ENCODE measurements at places on chromosomes 16 and 17.

GRCh38 chr17:48760411-48760810 lies 31.9 kb upstream of the HOXB13 start:
- no peak for DNase-seq

GRCh38 chr17:41967921-41968578 lies 1.5 kb downstream of the CNP start:
- no peak for DNase-seq

GRCh38 chr16:2275476-2276367 lies 7.8 kb upstream of the RNPS1 start:
- no peak for DNase-seq

DNA sequence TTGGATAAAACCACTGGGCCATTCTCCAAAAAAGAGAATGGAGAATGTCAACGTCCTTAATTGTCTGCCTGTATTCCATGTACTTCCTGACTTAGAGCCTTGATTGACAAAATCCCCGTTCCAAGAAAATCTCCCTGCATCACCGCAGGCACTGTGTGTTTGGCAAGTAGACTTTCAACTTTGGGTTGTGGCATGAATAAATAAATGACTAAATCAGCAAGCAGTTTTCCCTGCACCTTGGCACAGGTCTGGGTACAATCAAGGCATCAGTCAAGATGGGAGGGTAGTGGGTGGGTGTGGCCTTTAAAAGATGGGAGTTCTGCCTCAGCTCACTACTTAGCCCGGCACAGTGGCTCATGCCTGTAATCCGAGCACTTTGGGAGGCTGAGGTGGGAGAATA lies 248.5 kb upstream of the RPL38 start:
- DNase-seq: no peak

- DNase-seq: no peak
Measured at GRCh38 chr17:72461757-72462156, 340.9 kb downstream of the SOX9 start.

- no peak for DNase-seq
Measured at GRCh38 chr17:16036261-16036660, 36.6 kb downstream of the TTC19 start.

- DNase-seq: peak; percentile 80
Measured at GRCh38 chr16:85316321-85316919, 204.1 kb upstream of the CIBAR2 start.

GRCh38 chr16:75204410-75204758 lies 2.6 kb downstream of the CTRB2 start:
- DNase-seq: no peak

- no peak for DNase-seq
Measured at GRCh38 chr17:66354472-66354871, 52.1 kb downstream of the PRKCA start.

- DNase-seq: no peak
Measured at GRCh38 chr17:38464723-38465390, 36.6 kb downstream of the ARHGAP23 start.

Data from suppressor macrophage treated with lipopolysaccharide for 1 hour (primary cell).